ENCODE measurements at places on chromosomes 11 and 22. TPM values are rescaled to one million over a fixed set of nuclear protein-coding genes. Genes with fewer than 3 reads are reported as not detected.
A peak's percentile ranks its signal among the peaks of the same experiment; 100 is the strongest.

DNA sequence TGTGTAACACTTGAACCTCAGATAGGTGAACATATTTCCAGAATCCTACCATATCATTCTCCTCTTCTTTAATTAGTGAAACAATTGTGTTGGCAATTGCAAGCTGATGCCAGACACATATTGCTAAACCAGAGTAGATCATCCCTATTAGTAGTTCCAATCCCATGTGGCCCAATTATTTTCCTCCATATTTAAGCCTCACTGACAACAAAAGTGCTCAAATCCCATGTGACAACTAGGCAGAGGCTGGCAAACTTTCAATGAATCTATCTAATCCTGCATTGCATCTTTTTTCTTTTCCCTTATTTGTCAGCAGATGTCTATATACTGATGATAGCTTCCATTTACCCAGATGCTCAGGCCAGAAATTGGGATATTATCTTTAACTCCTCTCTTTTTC is 90.4 kb downstream of the GRIA4 start:
- no peaks in the 10 kb centered on the region for H3K27me3 ChIP-seq
- H3K4me3 ChIP-seq, result no peak overlapping the region
- no peak overlapping the region for H3K27ac ChIP-seq

- peaks cover 29% of the 10 kb centered on the region for H3K36me3 ChIP-seq
- no peak overlapping the region for H3K4me3 ChIP-seq
- H3K27me3 ChIP-seq, result no peaks in the 10 kb centered on the region
- no peak overlapping the region for H3K27ac ChIP-seq
Measured at GRCh38 chr22:40326905-40327735, 19.2 kb upstream of the ADSL start.

DNA sequence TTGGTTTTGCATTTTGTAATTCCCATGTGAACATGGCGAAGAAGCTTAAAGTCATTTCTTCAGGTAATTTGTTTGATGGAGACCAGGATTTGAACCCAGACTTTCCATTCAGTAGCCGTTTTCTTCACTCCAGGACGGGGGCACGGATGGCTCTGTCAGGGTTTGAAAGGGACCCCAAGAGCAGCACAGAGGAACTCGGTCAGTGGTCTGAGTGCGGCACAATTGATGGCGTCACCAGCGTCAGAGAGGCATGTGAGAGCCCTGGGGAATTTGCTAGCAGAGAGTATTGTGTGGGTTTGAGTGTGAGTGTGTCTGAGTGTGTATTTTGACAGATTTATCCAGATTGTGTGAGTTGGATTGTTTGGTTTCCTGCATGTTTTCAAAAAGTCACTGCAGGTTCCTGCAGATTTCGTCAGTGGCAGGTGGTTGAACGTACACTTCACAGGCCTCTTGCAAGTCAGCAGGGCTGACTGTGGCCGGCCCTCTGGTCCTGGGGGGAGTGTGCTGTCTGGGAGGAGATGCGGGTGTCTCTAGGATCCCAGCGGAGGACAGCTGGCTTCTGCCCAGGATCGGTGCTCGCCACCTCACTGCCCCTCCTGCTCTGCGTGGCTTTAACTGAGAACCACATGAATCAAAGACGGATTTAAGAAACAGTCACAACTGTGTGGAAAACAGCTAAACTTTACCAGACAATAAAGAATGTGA is 199.3 kb downstream of the TBC1D22A start:
- H3K27me3 ChIP-seq, result no peaks in the 10 kb centered on the region
- no peak for DNase-seq

The SLC22A25 gene
- not detected for total RNA-seq

DNA sequence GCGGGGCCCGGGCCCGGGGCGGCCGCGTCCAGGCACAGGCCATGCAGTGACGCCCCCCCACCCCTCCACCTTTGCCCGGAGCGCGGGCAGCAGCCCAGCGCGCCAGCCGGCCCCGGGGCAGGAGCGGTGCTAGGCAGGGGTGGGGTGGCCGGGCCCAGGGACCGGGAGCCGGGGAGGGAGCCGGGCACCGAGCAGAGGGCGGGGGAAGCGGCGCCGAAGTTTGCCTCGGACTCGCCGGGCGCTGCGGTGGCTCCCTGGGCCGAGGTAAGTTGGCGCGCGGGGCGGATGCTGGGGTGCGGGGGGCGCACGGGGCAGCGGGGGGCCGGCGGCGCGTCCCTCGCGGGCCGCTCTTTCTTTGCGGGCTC is 332 bp downstream of the TEAD1 start:
- peak overlapping the region; percentile 86 for H3K27ac ChIP-seq
- H3K27me3 ChIP-seq, result no peaks in the 10 kb centered on the region
- H3K4me1 ChIP-seq, result no peaks in the 10 kb centered on the region

The CAVIN3 gene
- 596 TPM for total RNA-seq

GRCh38 chr22:20147237-20147988 is 3.4 kb downstream of the CCDC188 start:
- no peak overlapping the region for H3K4me3 ChIP-seq
- peaks cover 24% of the 10 kb centered on the region for H3K36me3 ChIP-seq
- H3K27ac ChIP-seq, result no peak overlapping the region
- H3K27me3 ChIP-seq, result no peaks in the 10 kb centered on the region
- no peaks in the 10 kb centered on the region for H3K4me1 ChIP-seq

Measured in ascending aorta (tissue), 2 donors.